ENCODE measurements at places on chromosomes 16 and 17.

DNA sequence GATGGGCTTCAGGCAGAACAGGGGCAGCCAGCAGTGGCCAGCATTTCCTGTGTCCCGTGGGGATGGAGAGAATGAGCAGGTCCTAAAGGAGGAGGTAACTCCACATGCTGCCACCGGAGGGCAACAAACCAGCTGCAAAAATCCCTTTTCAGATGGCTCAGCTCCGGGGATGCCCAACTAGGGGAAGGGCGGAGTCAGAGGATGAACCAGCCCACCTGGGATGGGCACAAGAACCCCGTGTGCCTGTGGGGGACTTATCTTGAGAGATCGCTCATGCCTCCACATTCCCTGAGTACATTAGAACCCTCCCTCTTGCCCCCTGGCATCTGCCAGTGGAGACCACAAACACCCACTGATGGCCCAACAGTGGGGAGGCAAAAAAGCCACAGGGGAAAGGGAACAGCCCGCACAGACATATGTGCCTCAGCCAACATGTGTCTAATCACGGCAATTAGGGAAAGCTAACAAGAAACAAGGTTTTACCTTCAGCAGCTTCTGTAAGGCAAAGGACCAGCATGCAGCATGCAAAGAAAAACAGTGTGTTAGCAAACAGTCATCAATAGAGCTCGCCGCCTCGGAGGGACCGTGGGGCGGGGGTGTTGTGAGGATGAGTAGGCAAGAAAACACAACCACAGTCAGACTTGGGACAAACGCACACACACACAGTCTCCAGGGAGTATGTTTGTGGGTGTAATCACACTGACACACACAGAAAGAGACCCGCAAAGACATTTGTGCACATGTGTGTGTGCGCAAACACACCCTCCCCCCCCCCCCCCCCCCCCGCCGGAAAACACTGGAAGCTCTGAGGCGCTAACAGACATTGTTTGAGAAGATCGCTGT lies 64.0 kb downstream of the MYO18A start:
- DNase-seq = no peak

GRCh38 chr17:78325076-78325687 lies 34.7 kb downstream of the SOCS3 start:
- DNase-seq = peak; percentile 79

- no peak for DNase-seq
Measured at GRCh38 chr17:9985646-9986045, 80.6 kb upstream of the RCVRN start.

- no peak for DNase-seq
Measured at GRCh38 chr17:45121055-45121454, 11.3 kb downstream of the PLCD3 start.

- no peak for DNase-seq
Measured at GRCh38 chr16:57840833-57841232, 38.5 kb upstream of the KIFC3 start.

DNA sequence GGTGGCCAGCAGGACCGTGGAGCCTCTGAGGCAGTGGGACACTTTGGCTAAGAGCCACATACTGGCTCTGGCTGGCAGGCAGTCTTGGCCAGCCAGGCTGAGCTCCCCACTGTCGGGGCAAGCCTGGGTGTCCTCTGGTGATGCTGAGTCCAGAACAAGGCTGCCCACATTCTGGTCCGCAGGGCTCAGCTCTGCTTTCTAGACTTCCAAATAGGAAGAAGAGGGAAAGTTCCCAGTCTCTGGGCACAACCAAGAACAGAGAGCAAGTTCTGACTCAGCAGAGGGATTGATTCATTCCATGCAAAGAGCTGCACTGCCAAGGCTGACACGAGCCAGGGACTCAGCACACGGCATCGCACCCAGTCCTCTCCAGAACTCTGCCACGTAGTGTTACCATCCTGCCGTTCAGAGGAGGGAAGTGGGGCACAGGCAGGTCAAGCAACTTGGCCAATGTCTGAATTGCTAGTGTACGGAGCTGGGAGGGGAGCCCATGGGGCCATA lies 58.9 kb downstream of the NOS2 start:
- no peak for DNase-seq

DNA sequence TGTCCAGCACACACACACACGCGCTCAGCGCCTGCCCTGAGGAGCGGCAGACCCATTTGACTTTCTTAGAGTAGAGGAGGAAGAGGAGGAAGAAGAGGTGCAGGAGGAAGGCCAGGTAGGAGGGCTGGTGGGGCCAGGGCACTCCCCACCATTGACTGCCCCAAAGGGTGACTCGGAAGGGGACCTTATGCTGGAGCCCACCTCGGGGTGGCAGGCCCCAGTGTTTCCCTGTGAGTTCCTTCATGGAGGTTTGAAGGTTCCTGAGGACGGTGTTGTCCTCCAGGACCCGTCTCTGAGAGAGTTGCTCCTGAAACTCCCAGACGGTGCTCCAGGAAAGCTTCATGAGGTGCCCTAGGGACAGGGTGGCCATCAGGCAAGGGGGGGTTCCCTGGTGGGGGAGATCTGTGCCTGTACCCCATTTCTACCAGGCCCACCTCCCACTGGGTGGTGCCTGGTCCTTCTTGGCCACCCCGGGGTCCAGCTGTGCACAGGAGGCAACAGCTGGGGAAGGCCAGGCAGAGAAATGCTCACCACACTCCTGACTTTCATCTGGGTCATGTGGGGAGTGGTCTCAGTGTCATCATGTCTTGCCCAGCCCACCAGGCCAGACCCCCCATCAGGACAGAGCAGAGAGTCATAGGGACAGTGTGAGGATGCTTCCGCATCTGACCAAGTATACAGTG lies 89.5 kb downstream of the TNFRSF13B start:
- no peak for DNase-seq

- no peak for DNase-seq
Measured at GRCh38 chr17:39622380-39623006, 4.3 kb upstream of the PPP1R1B start.

GRCh38 chr17:57667461-57667923 lies 77.6 kb downstream of the CCDC182 start:
- DNase-seq = peak; percentile 35

DNA sequence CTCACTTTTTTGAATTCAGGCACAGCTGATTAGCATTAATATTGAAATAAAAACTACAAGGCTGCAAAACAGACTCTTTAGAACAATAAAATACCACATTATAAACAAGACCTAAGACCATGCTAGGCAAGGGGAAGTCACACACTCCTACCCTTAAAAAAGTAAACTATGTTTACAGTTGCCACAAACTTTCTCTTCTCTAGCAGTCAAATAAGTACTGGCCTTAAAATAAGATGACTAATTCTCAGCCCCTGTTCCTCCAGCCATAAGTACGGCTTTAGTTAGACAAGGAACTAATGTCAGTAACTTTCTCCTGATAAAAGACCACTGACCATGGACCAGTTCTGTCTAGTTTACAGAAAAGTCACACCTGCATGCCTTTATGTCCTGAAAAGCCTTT lies 19.5 kb upstream of the CPHXL start:
- DNase-seq = no peak

GRCh38 chr16:67190041-67190440 lies at the start of gene EXOC3L1:
TSS of gene EXOC3L1 (minus strand) at chr16:67190136. CDS start at chr16:67189676, 460 bp downstream.
- no peak for DNase-seq

DNA sequence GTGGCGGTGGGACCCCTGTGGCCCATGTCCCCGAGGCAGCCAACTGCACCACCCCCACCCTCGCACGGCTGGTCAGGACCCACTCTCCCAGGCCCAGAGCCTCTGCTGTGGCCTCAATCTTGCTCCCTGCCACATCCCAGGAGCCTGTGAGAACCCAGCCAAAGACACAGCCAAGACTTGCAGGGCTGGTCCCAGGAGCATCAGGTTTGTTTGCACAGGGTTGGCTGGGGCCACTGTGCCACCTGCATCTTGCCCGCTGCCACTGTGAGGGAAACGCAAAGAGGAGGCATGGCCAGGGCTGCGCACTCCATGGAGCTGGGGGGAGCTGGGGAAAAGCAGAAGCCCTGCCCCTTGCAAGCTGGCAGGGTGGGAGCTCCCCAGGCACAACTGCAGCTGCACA lies 92.5 kb downstream of the SSH2 start:
- DNase-seq = no peak

DNA sequence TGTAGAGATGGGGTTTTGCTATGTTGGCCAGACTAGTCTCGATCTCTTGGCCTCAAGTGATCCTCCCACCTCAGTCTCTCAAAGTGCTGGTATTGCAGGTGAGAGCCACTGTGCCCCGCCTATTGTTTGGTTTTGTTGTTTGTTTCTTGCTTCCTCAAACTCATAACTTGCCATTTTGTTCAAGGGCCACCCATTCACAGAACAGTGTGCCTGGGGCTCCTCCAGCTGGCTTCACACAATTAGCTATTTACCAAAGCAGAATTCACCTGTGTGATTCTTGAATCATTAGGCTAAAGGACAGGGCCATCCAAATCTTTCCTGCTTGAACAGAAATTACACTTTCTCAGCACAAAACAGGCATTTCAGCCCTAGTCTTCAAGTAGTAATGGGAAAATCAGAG lies 7.2 kb downstream of the ABHD15 start:
- no peak for DNase-seq

- DNase-seq = no peak
Measured at GRCh38 chr17:28343491-28343932, 8.0 kb downstream of the TNFAIP1 start.

GRCh38 chr16:73066927-73067670 lies 19.2 kb upstream of the ZFHX3 start:
- no peak for DNase-seq

DNA sequence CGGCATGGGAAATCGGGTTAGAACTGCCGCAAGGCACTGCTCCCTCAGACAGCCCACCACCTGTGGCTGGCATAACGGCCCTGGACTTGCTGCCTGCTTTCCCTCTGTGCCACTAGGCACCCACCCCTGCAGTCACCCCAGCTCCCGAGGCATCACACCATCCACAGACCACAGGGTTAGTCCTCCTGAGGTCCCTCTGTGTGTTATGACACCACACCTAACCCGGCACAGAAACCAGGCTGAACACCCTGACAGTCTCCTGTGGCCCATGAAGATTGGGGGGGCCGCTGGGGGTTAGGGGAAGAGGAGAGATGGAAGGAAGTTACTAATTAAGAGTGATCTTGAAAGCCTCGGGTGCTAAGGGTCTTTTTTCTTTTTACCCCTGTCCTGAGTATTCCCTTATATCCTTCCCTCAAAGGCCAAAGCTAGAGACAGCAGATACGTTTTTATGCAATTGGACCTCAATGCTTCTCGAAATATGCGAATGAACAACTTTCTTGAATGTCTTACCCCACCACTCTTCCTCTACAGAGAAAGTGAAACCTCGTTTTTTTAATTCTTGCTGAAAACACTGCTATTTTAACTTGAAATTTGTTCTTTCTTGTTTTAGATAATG lies 7.0 kb downstream of the CYTH1 start:
- no peak for DNase-seq

GRCh38 chr16:87635541-87636049 lies 33.3 kb downstream of the JPH3 start:
- DNase-seq = peak; percentile 69

DNA sequence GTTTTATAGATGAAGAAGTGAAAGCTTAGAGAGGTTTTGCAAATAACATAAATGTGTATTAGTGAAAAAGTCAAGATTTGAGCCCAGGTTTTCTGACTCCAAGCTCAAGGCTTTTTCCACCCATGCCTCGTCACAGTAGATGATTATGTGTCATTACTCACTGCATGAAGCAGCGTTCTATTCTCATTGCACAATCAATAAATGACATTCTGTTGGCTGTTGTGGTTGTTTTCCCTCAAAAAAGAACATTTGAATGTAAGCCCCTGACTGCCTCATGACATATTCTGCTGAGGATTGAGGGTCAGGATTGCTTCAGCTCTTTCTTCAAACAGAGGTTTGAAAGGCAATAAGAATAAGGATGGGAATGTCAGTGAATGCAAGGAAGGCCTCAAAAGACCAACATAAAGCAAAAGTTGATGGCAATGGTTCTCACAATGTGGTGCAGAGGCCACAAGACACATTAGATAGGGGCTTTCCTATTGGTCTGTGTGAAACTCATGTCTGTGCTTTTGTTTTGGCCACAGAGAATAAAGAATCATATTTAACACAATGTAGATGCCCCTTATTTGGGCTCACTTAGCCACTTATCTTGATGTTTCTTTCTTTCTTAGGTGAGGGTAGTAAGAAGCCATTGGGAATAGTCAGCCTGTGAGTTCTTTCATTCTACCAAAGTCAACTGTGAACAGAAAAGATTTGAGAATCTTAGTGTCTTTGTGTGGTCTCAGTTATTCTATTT lies 5.4 kb upstream of the MMD start:
- DNase-seq = no peak

DNA sequence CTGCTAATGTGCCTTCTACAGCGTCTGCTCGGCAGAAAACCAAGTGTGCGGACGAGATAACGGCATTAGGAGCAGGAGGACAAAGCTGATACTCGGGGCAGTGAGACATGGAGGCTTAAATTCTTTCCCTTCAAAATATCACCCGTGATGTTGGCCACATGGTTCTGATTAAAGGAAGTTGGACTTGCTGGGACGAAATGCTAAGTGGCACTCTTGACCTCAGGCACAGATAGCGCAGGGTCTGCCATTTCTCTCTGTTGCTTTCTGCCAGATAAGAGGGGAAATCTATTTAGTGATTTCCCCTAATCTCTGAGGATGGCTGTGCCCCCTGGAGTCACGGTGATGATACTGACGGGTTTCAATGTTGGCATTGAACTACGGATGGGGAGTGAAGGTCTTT lies 509.6 kb upstream of the EEF2KMT start:
- no peak for DNase-seq

DNA sequence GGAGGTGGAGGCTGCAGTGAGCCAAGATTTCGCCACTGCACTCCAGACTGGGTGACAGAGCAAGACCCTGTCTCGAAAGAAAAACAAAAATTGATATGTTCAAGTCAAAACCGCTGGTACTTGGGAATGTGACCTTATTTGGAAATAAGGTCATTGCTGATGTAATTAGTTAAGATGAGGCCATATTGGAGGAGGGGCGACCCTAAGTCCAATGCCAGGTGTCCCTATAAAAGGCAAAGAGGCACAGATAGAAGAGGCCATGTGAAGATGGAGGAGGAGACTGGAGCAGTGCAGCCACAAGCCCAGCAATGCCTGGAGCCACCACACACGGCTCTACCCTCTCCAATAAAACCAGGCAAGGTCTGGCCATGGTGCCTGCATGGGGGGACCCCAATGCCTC lies 50.8 kb upstream of the JPH3 start:
- no peak for DNase-seq

GRCh38 chr16:27441276-27441675 lies 39.3 kb downstream of the IL21R start:
- DNase-seq = peak; percentile 30

- DNase-seq = no peak
Measured at GRCh38 chr16:47644166-47644565, 183.0 kb downstream of the PHKB start.

Data from right forelimb (tissue), 1 donor.